ENCODE measurements at places on chromosomes 5 and 9. TPM values are rescaled to one million over a fixed set of nuclear protein-coding genes. Genes with fewer than 3 reads are reported as not detected.

TMEM203 gene
- total RNA-seq: 43.9 TPM

SLC36A2 gene
- not detected for total RNA-seq

DOCK2 gene
- total RNA-seq: 2.0 TPM

PCDHAC2 gene
- total RNA-seq: 3.9 TPM

HTR4 gene
- not detected for total RNA-seq

SPATA6L gene
- 2.8 TPM for total RNA-seq

OR13J1 gene
- not detected for total RNA-seq

ENTREP1 gene
- total RNA-seq: 0.70 TPM

PCDHB14 gene
- 0.08 TPM for total RNA-seq

All from A549 treated with Hydrocortisone at 1 μM for 4 hours (cell line).